ENCODE measurements at places on chromosomes 3 and 15. TPM values are rescaled to one million over a fixed set of nuclear protein-coding genes. Genes with fewer than 3 reads are reported as not detected.

DNA sequence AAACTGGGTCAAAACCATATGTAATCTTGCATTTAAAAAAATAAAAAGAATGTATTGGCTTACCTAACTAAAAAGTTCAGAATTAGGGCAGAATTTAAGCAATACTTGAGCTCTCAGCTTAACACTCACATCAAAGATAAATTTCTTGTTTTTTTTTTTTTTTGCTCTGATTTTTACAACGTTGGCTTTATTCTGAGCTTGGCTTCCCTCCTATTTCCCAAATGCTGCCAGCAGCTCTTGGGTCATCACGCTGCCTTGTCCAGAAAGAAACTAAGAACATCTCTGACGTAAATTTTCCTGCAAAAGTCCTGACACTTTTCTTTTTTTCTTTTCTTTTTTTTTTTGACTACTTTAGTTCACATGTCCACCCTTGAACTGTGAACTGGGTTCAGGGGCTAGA, 150.6 kb upstream of the TGFBR2 start:
- DNase-seq: peak; percentile 97

MB21D2 gene
- 4.0 TPM for total RNA-seq

GCSAM gene
- total RNA-seq: not detected

MAN2C1 gene
- 244 TPM for total RNA-seq

- DNase-seq: no peak
These were observed 476.2 kb upstream of the RASGRP1 start for GRCh38 chr15:39040861-39041260.

ATP13A5 gene
- not detected for total RNA-seq

MNS1 gene
- total RNA-seq: 1.5 TPM

GRCh38 chr3:17038900-17039553, 154.3 kb downstream of the PLCL2 start:
- no peak for DNase-seq

NDN gene
- total RNA-seq: 198 TPM

- no peak for DNase-seq
These were observed 11.3 kb upstream of the CHST14 start for GRCh38 chr15:40459391-40460015.

DNA sequence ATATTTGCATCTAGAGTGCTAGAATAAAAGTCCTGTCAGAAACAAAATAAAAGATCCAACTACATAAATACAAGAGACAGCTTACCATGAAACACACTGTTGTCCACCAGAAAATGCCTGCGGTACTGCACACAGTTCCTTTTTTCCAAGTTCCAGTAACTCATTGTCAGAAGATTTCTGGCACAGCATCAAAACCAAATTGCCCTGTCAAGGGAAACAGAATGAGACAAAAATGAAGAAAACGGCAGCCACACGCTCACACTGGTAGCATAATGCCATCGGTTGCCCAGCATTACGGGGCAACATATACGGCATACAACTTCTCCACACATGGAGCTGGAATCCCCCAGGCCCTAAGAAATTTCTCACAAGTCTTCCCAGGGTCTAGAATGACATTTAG, 40.8 kb downstream of the PLCH1 start:
- no peak for DNase-seq

DNA sequence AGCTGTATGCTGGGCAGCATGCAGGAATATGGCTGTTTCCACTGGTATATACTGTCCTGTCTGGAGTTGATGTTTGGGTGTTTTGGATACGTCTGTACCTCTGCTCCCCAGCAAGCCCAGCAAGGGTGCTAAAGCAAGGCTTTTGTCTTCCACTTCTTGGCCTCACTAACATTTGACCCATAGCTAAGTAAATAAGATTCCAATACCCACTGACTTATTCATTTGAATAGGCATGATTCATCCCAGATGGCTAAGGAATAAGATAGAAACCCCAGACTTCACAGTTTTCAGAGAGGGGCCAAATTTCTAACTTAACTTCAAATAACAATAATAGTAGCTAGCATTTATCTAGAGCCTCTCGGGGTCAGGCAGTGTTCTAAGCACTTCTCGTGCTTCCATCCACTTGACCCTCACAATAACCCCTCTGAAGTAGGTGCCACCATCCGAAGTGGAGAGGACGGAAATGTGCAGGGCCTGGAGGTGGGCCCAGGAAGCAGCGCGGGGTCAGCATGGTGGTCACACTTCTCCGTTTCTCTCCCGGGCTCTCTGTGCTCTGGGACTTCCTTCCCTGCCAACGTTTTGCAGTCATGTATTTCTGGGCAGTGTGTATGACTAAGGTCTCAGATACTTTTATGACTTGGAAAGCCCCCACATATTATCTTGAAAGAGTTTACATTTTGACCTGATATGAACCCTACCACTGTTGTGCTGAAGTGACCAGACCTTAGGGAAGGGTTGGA, 39.3 kb downstream of the LRRK1 start:
- peak; percentile 65 for DNase-seq

- DNase-seq: no peak
These were observed 3.7 kb downstream of the FSTL1 start for GRCh38 chr3:120446891-120447668.

LRRN1 gene
- 0.85 TPM for total RNA-seq

- no peak for DNase-seq
These were observed 110.0 kb upstream of the DLG1 start for GRCh38 chr3:197408177-197408957.

DNA sequence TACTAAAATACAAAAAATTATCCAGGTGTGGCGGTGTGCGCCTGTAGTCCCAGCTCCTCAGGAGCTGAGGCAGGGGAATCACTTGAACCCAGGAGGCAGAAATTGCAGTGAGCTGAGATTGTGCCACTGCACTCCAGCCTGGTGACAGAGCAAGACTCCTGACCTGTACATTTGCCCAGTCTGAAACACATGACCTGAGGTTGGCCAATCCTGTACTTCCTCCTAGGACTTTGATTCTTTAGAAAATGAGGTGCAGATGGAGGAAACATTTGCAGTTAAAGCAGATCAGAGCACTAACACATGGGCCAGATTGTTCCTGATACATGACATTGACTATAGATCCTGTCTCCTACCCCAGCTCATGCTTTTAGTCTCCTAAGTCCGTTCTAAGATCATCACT, 28.9 kb upstream of the LPP start:
- no peak for DNase-seq

Data from cardiac muscle cell (in vitro differentiated cells and primary cell).